Fibroblast of lung (primary cell): ENCODE measurements at places on chromosomes 13 and 19. TPM values are rescaled to one million over a fixed set of nuclear protein-coding genes. Genes with fewer than 3 reads are reported as not detected.

The PEX11G gene
- total RNA-seq, result 3.8 and 3.9 TPM in 2 replicates

The ITPKC gene
- 19.5 and 23.1 TPM in 2 replicates for total RNA-seq

The SPART gene
- 93.0 and 112 TPM in 2 replicates for total RNA-seq

The NKPD1 gene
- 0.17 and 0.26 TPM in 2 replicates for total RNA-seq

The TINCR gene
- under 0.01 and 0.17 TPM in 2 replicates for total RNA-seq

The CDX2 gene
- total RNA-seq, result not detected in 2 replicates

The CHMP2A gene
- total RNA-seq, result 146 and 167 TPM in 2 replicates

The C13orf42 gene
- total RNA-seq, result not detected in 2 replicates

The CEACAM7 gene
- total RNA-seq, result not detected in 2 replicates

The PMIS2 gene
- not detected in 2 replicates for total RNA-seq

The ENOX1 gene
- total RNA-seq, result 4.4 and 7.6 TPM in 2 replicates

The BCL2L12 gene
- 2.6 and 4.8 TPM in 2 replicates for total RNA-seq

The BAX gene
- 106 and 194 TPM in 2 replicates for total RNA-seq

The DACH1 gene
- total RNA-seq, result 0.26 and 0.33 TPM in 2 replicates

DNA sequence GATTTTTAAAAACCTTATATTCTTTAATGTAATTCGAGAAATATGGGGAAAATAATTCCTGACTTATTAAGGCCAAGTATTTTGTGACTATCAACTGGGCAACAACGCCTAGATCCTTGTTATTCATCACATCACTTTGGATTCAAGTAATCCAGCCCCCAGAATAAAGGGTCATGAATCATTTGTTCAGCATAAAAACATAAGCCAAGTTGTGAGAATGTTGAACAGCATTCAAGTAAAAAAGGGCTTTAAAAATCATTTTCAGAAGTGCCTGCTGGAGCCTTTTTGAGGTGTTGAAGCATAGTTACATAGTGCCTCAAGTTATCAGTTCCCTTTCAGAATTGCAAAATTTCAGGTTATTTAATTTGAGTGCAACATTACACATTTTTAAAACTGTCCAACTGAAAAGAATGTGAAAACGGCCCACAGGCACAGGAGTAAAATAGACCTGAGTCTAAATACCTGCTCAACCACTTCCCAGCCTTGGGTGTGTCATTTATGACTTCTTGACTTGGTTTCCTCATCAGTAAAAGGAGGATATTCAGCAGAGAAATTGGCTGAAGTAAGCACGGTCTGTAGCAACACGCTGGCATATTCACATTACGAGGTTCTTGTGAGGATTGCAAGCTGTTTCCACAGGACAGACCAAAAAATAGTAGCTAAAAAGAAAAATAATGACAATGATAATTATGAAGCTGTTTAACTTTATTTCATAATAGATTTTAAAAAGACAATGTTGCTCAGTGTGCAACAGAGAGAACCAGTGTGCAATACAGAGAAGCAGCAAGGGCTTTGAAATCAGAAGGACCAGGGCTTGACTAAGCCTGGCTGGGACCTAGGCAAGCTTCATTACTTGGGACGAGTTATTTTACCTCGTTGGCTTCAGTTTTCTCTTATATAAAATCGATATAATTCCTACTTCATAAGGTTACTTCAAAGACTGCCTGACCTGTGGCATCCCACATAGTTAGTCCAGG lies 56.6 kb downstream of the MBNL2 start:
- no peaks in the 10 kb centered on the region for H3K36me3 ChIP-seq
- peaks cover 17% of the 10 kb centered on the region for H3K4me1 ChIP-seq
- DNase-seq, result peak; percentile 67
- no peak overlapping the region for H3K4me3 ChIP-seq
- H3K27me3 ChIP-seq, result no peaks in the 10 kb centered on the region
- peak overlapping the region; percentile 9 for H3K27ac ChIP-seq

GRCh38 chr19:16197188-16197621 lies 506 bp upstream of the AP1M1 start:
- peaks cover 26% of the 10 kb centered on the region for H3K4me1 ChIP-seq
- peak overlapping the region; percentile 100 for H3K4me3 ChIP-seq
- H3K36me3 ChIP-seq, result peaks cover 13% of the 10 kb centered on the region

DNA sequence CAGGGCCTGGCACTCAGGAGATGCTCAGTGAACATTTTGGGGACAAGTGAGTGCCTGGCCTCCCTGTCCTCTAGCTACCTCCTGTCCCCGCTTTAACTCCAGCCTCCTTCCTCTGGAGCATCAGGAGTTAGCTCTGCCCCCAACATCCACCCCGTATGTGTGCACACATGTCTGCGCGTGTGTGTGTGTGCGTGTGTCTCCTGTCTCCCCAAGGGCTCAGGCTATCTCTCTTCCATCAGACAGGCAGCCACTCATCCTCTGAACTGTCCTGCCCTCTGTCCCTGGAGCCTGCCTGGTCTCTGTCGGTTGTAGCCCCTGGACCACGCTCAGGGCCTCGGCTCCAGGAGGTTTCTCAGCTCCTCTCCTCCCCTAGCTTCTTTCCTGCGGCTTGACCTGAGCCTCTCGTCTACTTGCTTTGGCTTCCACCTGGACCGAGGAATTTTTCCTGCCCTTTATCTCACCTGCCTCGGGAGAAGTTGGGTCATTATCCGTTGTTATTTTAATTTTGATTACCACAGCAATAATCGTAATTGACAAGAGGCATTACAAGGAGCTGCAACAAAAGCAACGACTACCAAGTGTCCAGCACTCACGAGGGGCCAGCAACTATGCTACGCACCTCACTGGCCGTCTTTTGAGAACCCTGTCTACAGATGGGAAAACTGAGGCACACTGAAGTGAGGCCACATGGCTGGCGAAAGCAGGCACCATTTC lies 32.0 kb upstream of the ASF1B start:
- no peak for DNase-seq
- no peak overlapping the region for H3K4me3 ChIP-seq
- no peaks in the 10 kb centered on the region for H3K27me3 ChIP-seq
- H3K27ac ChIP-seq, result no peak overlapping the region

- no peak overlapping the region for H3K27ac ChIP-seq
- no peaks in the 10 kb centered on the region for H3K27me3 ChIP-seq
- no peak overlapping the region for H3K4me3 ChIP-seq
These were observed 42.7 kb downstream of the SERP2 start for GRCh38 chr13:44416301-44416700.

- no peak for DNase-seq
- H3K4me3 ChIP-seq, result no peak overlapping the region
- no peaks in the 10 kb centered on the region for H3K4me1 ChIP-seq
- no peak overlapping the region for H3K27ac ChIP-seq
- no peaks in the 10 kb centered on the region for H3K27me3 ChIP-seq
- peaks cover 47% of the 10 kb centered on the region for H3K36me3 ChIP-seq
These were observed 125.7 kb downstream of the PTPRS start for GRCh38 chr19:5214902-5215301.

DNA sequence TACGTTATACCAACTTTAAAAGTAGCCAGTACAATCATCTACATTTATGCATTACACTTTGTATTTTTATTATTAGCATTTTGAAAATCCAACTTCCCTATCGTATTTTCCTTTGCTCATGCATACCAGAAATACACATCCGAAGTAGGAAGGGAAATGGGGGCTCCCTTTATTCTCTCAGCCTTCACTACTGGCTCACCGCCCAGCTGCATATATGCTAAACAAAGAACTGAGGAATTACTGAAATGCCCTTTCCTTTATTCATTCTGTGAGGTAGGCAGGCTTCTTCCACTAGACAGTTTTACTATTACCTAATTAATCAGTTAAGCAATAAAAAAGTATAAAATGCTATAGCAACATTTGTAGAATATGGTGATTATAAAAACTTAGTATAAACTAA lies 291.6 kb downstream of the KLF12 start:
- no peaks in the 10 kb centered on the region for H3K4me1 ChIP-seq
- H3K36me3 ChIP-seq, result no peaks in the 10 kb centered on the region
- DNase-seq, result no peak
- H3K27me3 ChIP-seq, result no peaks in the 10 kb centered on the region

- H3K4me3 ChIP-seq, result peak overlapping the region; percentile 55
- DNase-seq, result no peak
- H3K4me1 ChIP-seq, result no peaks in the 10 kb centered on the region
These were observed 1.1 kb downstream of the ZNF600 start for GRCh38 chr19:52785506-52785905.

DNA sequence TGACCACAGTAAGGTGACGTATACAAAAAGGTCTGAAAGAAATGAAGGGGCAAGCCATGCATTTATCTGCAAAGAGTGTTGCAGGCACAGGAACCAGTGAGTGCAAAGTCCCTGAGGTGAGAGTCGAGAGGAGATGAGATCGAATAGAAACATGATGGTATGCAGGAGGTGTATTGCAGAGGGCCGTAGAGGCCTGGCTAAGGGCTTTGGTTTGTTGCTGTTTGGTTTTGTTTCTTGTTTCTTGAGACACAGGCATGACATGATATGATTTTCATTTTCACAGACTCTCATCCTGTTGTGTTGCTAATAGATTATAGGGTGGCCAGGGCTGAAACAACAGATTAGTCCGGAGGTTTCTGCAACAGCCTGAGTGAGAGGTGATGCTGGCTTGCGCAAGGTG lies 80.4 kb downstream of the HSPH1 start:
- DNase-seq, result no peak
- no peak overlapping the region for H3K4me3 ChIP-seq
- no peaks in the 10 kb centered on the region for H3K4me1 ChIP-seq
- peaks cover 8% of the 10 kb centered on the region for H3K27me3 ChIP-seq

DNA sequence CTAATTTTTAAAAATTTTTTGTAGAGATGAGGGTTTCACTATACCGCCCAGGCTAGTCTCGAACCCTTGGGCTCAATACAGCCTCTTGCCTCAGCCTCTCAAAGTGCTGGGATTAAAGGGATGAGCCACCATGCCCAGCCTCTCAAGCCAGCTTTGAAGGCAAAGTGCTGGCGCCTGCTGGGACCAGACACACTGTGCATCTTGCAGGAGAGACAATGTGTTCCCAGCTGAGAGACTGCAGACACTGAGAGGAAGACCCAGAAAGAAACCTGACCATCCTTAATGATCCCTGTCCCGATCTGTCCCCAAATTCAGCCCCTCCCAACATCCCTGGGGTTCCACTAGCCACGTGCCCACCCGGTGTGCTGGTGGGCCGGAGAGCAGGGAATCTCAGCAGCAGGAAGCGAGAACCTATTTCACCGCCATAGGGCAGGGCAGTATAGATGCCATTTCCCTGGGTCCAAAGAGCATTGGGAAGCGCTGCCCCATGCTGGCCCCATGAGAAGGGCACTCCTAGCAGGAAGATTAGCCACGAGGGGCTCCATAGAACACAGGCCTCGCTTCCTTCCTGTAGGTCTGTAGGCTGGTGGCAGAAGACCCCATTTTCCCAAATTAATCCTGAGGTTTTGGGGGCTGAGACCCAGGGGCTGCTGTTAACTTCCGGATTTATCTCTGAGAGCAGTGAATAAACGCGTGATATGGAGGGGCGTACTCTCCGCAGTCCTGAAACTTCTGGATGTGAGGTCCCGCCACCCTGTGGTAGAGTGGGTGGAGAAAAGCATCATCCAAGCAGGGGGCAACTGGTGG lies 968 bp downstream of the RAVER1 start:
- DNase-seq, result no peak
- peaks cover 13% of the 10 kb centered on the region for H3K4me1 ChIP-seq
- H3K27ac ChIP-seq, result peak overlapping the region; percentile 96

DNA sequence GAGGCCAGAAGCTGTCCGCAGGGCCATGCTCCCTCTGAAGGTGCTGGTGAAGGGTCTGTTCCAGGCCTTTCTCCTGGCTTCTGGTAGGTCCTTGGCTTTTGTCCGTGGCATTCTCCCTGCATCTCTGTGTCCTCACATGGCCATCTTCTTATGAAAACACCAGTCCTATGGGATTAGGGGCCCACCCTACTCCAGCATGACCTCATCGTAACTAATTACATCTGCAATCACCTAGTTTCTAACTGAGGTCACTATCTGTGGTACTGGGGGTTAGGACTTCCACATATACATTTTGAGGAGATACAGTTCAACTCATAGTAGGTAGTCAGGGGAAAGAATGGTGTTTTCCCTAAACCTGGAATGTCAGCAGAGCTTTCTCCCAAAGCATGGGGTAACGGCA lies 3.1 kb downstream of the C13orf42 start:
- no peaks in the 10 kb centered on the region for H3K4me1 ChIP-seq
- DNase-seq, result no peak
- no peak overlapping the region for H3K4me3 ChIP-seq
- no peak overlapping the region for H3K27ac ChIP-seq
- peaks cover 4% of the 10 kb centered on the region for H3K27me3 ChIP-seq

GRCh38 chr13:21825186-21825585 lies 154.3 kb downstream of the FGF9 start:
- no peaks in the 10 kb centered on the region for H3K27me3 ChIP-seq
- H3K4me3 ChIP-seq, result no peak overlapping the region
- H3K4me1 ChIP-seq, result no peaks in the 10 kb centered on the region
- no peak overlapping the region for H3K27ac ChIP-seq

DNA sequence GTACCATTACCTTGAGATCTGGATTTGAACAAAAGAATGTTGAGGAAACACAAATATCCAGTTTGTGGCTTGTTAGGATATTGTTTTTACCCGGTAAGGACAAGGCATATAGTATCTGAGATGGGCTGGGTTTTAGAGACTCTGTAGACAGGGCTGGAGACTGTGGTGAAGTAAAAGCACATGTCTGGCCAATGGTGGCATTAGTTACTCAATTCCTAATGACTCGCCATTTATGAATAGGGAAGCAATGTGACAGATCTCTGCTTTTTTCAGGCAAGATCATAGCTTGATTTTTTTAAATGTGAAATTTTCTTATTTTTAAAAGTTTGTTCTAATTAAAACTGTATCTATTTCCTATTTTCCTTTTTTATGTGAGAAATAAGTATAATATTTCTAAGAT lies 371.1 kb upstream of the SPRY2 start:
- no peak overlapping the region for H3K27ac ChIP-seq
- no peaks in the 10 kb centered on the region for H3K36me3 ChIP-seq
- H3K27me3 ChIP-seq, result no peaks in the 10 kb centered on the region

DNA sequence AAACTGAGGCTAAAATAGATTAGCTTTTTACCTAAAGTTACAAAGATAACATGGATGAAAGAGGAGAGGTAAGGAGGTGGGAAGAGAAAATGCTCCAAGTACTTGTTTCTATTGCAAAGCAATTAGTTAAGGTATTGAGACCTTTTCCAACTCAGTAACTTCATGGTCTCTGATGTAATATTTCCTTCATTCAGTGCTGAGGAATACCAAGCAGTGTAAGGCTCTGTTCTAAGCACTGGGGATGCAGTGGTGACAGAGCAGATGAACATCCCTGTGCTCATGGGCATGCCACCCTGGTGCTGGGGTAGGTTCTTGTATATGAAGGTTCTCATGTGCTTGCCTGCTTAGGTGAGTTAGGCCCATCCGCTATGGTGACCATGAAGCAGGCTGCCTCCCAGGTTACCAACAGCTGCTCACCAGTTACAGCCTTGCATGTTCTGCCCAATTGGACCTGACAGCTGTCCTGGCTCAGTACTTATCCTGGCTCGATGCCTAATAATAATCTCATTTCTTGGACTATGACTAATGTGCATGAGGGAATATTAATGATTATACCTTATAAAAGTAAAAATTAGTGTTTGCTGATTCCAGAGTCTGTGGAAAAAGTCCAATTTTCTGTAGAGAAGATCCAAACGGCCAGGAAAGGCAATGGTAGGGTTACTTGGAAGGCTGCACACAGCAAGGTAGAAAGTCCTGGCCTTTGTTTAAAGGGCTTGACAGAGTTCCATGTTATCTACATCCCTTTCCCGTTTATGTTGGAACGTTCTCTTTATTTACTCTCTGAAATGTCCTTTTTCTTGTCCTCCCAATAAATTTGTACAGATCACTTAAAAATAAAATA lies 48.3 kb downstream of the LATS2 start:
- no peaks in the 10 kb centered on the region for H3K27me3 ChIP-seq
- DNase-seq, result peak; percentile 49
- H3K27ac ChIP-seq, result peak overlapping the region; percentile 40
- no peak overlapping the region for H3K4me3 ChIP-seq
- H3K4me1 ChIP-seq, result peaks cover 43% of the 10 kb centered on the region
- H3K36me3 ChIP-seq, result peaks cover 2% of the 10 kb centered on the region

- no peaks in the 10 kb centered on the region for H3K4me1 ChIP-seq
- H3K36me3 ChIP-seq, result no peaks in the 10 kb centered on the region
- H3K4me3 ChIP-seq, result no peak overlapping the region
- H3K27me3 ChIP-seq, result no peaks in the 10 kb centered on the region
These were observed 511.9 kb upstream of the HTR2A start for GRCh38 chr13:47408546-47409319.
